ENCODE measurements at places on chromosomes 11 and 22.

- no peak for DNase-seq
Observed at GRCh38 chr11:62876712-62877111, 4.0 kb upstream of the SLC3A2 start.

DNA sequence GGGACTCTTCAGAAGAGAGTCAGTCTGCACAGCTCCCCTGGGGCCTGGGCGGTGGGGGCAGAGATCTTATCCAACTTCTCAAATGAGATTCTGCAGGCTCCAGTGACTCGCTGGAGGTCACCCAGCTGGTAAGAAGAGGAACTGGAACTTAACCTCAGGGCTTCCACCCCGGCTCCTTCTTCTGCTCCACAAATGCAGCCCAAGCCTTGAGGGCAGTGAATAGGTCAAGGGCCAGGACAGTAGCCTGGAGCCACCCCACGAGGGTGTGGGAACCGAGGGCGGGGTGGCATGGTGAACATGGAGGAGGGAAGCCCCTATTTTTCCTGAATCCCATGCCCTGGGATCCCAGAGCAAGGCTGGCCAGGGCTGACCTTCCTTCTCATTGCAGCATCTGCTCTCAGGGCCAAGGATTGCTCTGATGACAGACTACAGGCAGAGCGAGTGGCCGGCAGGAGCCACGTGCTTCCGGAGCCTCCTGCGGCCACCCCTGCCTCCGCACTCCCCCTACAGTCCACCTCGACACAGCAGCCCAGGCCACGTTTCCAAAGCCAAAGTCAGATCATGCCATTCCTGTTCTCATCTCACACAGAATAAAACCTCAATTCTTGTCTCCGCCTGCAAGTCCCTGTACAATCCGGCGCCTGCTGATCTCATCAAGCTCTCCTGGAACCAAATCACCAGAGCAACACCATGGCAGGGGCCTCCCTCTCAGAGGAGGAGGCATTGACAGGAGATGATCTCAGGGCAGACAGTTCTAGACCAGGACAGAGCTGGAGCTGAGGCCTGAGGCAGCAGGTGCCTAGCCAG is 21.1 kb upstream of the UPK3A start:
- peak; percentile 73 for DNase-seq

DNA sequence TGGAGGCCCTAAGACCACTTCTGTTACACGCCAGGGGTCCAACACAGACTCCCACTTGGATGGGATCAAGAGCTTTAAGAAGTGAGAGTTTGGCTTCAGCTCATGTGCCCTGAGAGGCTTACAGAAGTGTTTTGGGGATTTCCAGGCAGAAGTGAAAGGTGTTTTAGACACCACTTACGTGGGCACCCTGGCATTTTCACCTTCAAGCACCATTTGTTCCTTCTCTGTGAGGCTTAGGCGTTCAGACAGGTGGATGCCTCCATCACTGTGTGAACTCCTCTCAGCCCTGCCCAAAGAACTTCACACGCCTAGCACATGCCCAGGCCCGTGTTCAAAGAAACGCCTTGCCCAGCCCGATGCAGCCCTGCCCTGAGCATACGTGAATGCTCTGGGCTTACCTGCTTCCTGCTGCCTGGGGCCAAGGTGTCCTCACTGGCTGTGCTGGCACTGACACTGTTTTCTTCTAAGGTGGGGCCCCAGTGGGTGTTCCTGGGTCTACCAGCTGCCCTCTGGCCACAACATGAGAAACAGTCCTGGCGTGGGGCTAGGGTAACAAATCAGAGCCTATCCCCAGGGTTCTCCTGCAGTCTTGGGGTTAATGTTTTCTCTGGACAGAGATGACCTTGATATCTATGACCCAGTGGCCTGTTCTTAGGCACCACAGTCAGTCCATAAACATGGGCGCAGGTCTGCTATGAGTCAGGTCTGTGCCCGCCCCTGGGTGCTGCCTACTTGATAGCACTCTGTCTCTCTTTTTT is 34.0 kb downstream of the AMPD3 start:
- DNase-seq = no peak

- no peak for DNase-seq
Observed at GRCh38 chr11:16818284-16818683, 79.8 kb downstream of the C11orf58 start.

DNA sequence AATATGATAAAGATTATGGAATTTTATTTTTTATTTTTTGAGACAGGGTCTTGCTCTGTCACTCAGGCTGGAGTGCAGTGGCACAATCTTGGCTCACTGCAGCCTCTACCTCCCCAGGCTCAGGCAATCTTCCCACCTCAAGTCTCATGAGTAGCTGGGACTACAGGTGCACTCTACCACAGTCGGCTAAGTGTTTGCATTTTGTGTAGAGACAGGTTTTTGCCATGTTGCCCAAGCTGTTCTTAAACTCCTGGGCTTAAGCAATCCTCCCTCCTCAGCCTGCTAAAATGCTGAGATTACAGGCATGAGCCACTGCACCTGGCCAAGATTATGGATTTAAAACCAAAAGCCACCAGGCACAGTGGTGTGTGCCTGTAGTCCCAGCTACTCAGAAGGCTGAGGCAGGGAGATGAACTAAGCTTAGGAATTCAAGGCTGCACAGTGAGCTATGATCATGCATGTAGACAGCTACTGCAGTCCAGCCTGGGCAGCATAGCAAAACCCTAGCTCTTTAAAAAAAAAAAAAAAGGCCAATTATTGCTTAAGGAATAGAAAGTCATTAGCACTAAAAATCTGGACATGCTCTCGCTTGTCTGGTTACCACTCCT is 20.2 kb upstream of the CCND1 start:
- DNase-seq = no peak

DNA sequence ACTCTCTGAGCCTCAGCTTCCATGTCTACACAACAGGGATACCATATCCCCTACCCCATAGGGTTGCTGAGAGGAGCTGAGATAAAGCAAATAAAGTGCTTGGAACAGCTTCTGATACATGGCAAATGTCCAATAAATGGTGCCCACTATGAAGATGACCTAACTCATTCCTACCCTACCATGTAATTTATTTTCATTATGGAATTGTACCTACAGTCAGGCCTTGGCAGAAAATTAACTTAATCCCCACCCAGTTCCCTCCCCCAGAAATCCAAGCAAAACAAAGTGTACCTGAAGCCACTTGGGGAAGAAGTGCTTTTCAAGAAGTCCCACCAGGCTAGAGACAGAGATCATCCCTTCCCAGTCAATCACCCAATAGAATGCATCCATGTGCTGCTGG is 10.8 kb downstream of the SRRD start:
- DNase-seq = no peak

- peak; percentile 39 for DNase-seq
Observed at GRCh38 chr22:38718414-38718813, 12.7 kb downstream of the GTPBP1 start.

DNA sequence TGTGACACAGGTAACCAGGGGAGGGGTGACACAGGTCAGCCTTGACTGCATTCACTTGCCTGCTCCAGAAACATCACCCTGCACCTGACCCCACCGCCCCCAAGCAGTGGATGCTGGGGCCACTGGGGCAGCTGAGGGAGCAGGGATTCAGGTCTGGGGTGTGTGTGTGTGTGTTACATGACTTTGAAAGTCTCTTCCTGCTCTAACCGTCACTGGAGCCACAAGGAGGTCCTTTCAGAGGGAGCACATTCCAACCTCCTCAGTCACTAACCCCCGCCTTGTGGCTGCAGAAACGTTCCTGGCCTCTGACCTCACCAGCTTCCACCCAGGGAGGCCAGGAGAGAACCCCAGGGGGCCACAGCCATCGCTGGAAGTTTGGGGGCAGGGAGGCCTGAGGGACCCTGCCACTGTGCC is 2.9 kb upstream of the FOSL1 start:
- no peak for DNase-seq

DNA sequence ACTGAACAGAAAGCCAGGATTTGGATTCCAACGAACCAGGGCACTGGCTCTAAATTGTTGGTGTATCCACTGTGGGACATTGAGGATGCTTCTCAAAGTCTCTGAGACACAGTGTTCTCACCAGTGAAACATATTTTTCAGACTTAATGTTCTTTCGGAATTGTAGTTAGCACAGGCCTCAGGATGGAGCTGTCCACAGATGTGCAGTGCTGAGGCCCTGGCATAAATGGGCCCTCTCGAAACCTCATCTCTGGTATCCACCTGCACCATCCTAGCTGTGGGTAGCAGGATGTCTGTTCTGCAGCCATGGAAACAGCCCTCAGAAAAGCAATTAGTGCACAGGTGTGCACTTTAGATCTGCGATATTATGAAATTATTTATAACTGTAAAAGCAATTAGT is 656.8 kb downstream of the TBC1D22A start:
- no peak for DNase-seq

DNA sequence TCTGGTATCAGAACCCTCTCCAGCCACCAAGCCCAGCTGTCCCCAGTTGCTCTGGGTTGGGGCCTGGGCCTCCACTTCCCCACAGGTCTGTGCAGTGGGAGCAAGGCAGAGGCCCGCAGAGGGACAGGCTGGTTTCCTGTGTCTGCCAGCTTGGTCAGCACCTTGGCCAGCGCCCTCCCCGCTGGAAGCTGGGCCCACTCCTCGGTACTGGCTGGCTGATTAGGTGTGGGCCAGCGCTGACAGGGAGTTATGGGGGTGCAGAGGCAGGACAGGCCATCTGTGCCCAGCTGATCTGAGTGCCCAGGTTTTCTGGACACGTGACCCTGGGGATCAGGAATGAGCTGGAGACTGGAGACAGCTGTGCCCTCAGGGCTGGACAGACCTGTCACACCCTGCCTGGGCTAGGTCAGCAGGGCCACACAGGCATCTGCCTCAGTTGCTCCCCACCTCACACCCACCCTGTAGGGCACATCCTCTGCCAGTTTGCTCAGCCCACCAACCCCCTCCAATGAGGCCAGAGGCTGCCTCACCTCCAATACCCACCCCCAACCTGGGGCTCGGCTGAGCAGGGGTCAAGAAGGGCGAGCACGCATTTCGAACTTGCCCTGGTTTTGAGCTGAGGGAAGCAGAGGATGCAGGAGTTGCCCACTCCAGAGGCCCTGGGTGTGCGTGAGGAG is 175.3 kb downstream of the IGLL1 start:
- peak; percentile 81 for DNase-seq

DNA sequence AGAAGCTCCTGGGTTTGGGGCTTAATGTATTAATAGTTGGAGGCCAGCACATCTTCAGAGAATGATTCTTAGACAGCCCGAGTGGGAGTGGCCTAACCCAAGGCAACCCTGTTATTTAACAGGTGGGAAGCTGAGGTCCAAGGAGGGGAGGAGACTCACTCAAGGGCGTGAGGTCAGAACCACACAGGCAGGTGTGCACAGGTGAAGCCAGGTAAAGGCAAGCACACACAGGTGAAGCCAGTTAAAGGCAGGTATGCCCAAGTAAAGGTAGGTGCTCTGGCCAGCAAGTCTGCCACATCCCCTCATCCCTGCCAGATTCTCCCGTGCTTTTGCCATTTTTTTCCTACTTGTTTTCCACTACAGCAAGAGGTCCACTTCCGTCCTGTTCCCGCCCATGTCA is 2.9 kb upstream of the SHANK2 start:
- DNase-seq = no peak

DNA sequence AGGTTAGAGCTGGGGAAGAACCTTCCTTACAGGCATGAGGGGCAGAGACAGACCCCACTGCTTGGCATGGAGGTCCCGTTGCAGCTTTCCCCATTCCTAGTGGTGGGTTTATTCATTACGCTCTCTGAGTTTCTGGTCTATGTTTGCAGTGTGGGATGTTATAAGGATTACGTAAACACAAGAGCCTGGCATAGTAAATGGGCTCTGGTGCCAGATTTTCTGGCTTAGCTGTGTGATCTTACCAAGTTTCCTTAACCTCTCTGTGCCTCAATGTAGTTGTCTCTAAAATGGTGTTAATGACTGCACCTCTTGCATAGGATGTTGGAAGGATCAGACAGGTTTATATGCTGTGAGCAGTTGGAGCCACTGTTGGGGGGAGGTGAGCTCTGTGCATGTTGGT is 15.1 kb downstream of the DTX4 start:
- DNase-seq = no peak

DNA sequence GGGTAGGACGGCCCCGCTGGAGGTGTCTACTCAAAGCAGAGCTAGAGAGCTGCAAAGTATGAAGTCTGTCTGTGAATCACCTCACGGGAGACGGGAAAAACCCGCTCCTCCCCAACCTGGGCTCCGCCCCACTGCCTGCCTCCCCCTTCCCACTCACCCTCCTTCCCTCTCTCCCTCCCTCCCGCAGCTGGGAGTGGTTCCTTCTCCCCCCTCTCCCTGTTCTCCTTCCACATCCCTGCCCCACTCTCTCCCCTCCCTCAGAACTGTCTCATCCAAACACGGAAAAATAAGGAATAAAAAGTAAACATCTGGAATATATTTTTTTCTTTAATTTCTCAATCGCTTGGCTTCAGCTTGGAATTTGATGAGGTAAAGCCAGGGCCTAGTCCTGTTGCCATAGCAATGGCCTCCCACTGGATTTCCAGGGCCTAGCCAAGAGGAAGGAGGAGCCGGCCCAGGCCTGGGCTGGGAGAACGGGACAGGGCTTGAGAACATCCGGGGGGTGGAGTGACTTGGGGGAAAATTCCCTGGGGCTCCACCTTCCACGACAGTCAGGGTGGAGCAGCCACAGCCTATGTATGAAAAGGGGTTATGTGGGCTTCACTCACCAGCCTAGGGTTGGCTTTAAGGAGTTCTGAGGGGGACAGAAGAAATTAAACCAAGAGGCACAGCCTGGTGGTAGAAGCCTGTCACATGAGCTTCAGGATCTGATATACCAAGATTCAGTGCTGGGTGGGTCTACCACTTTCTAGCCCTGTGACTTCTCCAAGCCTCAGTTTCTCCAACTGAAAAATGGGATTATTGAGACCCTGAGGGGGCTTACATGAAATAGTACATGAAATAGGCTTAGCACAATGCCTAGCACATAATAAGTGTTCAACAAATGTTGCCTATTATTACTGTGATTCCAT is 2.2 kb downstream of the TNKS1BP1 start:
- peak; percentile 56 for DNase-seq

DNA sequence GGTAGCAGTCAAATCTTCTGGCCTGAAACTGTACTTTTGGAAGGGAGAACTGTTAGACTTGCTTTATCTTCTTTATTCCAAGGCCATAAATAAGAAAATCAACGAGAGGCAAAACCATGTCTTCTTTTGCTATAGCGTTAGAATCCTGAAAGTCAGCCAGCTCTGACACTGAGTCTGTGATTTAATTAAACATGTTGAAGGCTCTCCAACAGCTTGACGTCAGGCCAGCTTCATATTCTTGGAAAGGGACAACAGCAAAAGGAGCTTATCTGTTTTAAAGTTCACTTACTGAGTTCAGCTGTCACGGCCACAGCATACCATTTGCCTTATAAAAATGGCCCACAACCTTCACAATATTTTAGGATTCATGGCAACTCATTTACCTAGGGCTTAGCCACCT is 131.0 kb upstream of the LDLRAD3 start:
- DNase-seq = no peak

DNA sequence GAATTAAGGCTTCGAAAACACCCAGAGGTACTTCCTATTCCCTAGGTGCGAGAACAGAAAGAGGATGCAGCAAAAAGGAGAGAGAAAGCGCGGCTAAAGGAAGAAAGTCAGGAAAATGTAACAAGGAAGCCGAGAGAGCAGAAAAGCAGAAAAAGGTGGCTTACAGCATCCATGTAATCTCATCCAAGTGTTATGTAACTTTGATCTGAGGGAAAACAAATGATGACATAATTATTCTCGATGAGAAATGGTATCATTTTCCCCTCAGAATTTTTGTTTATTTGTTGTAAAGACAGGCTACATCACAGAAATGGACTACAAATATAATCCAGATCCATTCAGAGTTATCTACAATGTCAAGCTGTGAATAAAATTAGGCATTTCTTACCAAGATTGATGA is 69.1 kb upstream of the APOA1 start:
- DNase-seq = no peak
